ENCODE measurements at places on chromosomes 2 and 18.

GRCh38 chr18:26386441-26386840, 160.2 kb downstream of the TAF4B start:
- no peak for DNase-seq

- DNase-seq = no peak
Observed at GRCh38 chr18:2919600-2919999, 72.8 kb downstream of the EMILIN2 start.

DNA sequence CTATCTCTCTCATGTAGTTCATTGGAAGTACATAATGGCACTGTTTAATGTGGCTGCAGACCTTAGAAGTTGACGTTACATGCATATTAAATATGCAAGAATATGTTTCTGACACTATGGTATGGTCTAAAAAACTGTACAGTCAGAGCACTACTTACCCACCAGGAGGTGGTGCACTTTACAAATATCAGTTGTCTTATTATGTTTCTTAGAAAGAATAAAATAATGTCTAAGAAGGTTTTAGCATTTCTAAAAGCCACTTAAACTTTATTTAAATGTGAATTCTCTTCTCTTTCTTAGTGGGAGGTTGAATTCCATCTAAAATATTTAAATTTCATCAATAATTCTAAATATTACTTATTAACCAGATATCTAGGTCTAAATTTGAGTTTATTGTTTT, 4.3 kb downstream of the TMEFF2 start:
- no peak for DNase-seq

DNA sequence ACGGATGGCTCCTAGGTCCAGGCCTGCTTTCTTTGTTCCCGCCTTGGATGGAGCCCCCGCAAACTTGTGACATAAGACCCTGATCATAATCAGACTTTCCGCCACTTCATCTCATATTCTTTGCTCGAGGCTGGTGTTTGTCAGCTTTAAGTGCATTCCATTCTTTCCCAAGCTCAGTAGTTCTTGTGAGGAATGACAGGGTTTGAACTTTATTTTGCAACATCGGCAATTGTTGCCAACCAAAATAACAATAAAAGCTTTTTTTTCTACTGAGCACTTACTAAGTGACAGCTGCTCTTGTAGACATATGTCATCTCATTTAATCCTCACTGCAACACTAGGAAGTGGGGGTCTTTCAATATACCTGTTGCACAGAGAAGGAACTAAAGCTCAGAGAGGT, 178.8 kb upstream of the ST6GAL2 start:
- no peak for DNase-seq

GRCh38 chr2:96407919-96408550, 72.5 kb downstream of the NCAPH start:
- DNase-seq = no peak

DNA sequence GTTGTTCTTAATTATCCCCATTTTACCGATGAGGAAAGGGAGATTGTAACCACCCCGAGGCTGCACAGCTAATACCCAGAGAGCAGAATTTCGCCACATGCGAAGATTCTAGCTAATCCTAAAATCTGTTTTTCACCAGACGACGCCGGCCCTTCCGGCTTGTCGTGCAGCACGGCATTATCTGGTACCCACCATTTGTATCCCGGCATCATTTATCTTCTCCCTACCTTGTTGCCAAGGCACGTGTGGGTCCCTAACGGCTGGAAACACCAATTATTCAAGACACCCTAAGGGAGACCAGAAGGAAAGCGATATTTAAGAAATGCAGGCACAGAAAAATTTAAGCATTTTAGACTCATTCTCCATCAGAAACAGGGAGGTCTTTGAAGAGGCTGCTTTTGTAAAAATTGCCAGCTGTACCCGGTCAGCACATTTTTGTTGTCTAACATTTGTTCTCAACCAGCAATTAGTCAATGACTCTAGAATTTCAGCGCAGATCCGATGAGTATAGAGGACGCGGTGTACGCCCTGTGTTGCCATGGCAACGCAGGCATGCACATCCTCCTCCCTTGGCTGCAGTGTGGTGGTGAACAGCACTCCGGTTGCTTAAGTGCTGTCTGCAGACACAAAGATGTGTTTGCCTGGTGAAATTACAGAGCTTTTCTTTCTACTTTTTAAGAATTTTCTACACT, 111.6 kb downstream of the AGAP1 start:
- DNase-seq = no peak

DNA sequence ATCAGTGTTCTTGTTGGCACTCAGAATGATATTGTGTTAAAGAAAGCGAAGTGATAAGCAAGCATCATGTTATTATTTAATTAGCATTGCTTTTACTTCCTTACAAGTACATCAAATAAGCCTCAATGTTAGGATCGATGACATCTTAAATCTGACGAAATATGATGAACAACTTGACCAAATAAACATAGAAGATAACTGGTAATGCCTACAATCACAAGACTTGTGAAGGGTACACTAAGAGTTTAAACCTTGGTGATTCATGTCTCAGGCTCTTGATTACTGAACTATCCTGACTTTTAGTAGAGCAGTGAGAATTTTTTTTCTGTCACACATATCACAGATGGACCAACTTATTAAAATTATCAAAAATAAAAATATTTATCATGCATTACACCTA, 500.8 kb upstream of the ZEB2 start:
- DNase-seq = no peak

GRCh38 chr2:2234398-2235195, 96.5 kb downstream of the MYT1L start:
- no peak for DNase-seq

- no peak for DNase-seq
Observed at GRCh38 chr2:98571796-98572195, 36.5 kb downstream of the COA5 start.

DNA sequence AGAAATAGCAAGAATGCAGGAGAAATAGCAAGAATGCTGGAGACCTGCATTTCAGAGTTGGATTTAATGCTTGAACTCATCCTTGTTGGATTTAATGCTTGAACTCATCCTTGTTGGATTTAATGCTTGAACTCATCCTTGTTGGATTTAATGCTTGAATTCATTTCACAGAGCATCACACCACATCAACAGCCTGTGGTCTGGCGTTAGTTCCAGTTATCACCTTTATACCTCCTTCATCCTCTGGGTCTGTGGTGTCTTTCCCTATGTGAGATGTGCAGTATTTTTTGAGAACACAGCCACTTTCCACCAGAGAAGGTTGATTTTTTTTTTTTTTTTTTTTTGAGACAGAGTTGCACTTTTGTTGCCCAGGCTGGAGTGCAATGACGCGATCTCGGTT, 546.4 kb upstream of the SOX11 start:
- DNase-seq = no peak

DNA sequence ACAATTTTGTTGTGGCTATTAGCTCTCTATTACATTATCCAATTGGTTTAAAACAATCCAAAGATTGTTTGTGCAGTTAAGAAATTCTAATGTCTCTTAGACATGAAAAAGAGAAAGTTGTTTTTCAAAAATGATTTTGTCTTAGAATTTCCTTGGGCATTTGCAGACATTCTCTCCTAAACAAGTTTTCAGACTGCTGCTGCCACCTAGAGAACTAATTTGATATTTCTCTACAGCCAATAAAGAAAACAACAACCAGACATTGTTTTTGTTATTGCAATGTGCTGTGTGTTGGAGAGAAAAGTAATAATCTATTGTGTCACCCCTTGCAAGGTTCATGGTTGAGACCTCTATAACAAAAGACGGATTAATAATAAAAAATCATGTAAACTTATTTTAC, 119.0 kb upstream of the SYT4 start:
- DNase-seq = no peak

- DNase-seq = no peak
Observed at GRCh38 chr2:238566001-238566645, 139.4 kb downstream of the ASB1 start.

DNA sequence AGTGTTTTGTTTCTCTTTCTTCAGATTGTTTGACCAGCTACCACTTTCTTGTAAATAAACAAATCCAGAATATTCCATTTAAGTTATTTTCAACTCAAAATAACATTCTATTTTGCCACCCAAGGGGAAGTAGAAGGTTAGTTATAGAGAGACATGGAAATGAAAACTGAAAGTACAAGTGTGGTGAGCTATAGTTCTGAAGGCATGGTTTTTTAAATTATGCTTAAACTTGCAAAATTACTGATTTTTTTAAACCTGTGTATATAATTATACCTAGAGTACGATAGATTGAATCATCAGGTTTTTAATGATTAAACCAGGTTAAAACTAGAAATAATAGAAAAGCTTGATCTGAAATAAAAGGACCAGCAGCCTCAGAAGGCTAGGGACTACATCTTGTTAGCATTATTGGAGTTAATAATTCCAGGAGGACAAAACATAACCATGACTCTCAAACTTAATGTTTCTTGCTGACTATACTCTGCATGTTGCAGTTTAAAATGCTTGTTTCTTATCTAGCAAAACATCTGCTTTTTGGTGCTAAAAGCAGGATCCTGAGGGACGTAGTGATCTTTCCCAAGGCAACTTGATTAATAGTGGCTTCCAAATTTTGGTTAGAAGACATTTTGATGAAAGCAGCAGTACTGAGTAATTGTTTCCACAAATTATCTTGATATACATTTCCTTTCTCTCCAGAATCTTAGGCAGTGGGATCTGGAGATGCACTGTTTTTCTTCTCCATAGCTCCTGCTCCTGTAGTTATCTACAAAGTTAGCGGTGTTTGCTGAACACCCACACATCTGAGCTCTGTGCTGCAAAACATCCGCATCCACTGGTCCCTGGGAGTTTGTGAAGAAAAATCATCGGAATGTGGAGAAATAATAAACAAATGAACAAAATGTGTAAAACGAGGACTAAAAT, 327.2 kb upstream of the PKDCC start:
- DNase-seq = no peak

- DNase-seq = no peak
Observed at GRCh38 chr2:138838851-138839620, 58.8 kb upstream of the NXPH2 start.

- DNase-seq = no peak
Observed at GRCh38 chr2:241812730-241813643, 4.0 kb downstream of the NEU4 start.

- DNase-seq = no peak
Observed at GRCh38 chr18:64707052-64707451, 558.2 kb upstream of the LINC00305 start.

DNA sequence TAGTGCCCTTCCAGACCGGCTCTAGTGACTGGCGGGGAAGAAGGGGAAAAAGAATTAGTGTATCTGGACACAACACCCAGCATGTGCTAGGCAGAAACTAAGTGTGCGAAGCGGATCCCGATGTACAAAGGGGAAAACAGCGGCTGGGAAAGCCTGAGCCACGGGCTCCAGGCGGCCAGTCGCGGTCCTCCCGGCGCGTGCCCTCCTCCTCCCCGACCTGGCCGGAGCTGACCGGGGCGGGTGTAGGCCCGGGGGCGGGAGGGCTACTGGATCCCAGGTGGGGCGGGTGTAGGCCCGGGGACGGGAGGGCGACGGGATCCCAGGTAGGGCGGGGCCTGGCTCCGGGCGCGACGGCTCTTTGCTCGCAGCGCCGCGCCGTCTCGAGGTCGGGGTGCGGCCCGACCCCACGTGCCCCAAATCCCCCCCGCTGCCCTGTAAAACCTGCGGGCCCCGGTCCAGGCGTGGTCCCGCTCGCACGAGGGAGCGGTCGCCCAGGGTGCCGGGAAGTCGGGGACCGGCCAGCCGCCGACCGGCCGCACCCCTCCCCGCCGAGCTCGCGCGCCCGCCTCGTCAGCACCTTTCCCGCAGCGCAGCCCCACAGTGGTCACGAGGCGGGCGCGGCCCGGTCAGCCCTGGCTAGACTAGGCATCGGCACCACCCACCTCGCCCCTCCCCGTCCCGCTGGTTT, 48.8 kb downstream of the C2orf42 start:
- DNase-seq = no peak

DNA sequence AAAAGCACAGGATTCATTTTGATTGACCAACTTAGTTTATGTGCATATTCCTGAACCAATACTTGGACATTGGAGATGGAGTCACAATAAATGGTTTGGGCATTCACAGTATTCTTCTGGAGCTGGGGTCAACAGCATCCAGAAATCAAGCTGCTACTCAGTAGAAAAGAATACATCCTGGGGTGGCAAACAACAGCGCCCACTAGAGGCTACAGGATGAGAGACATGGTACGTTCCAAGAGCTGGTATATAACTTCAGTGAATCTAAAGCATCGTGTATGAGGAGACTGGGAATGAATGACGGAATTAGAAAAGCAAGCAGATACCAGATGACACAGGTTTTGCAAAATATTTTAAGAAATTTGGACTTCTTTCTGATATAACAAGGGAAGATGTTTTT, 142.9 kb upstream of the FIGN start:
- DNase-seq = no peak

GRCh38 chr2:95076705-95077529, 44.7 kb downstream of the MRPS5 start:
- peak; percentile 79 for DNase-seq

DNA sequence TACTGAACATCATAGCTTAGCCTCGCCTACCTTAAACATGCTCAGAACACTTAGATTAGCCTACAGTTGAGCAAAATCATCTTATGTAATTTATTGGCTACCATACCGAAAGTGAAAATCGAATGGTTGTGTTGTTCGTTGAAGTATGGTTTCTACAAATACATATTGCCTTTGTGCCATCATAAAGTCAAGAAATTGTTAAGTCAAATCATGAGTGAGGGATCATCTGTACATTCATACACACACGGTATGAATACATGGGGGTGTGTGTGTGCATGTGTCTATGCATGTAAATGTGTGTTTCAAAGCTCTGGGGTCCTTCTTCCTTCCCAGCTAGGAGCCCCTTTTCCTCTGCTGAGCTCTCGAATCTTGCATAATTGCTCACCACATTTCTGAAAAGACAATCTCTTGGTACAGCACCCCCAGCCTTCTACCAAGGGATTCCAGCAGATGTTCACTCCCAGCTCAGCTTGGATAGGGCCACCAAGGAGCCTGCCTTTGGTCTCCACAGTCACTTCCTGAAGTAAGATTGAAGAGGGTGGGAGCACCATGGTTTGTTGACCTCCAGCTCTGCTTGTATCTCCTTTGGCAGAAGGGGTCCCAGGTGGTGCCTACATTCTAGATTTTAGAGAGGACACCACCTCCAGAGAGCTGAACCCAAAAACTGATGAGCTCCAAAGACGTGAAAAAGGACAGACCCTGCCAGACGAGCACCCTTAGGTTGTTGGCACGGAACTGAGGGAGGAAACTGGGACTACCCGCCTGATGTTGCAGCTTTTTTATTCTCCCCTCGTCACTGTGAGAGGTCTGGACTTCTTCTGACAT, 33.2 kb upstream of the CYP1B1 start:
- no peak for DNase-seq

GRCh38 chr2:1972422-1972821, 228.1 kb upstream of the PXDN start:
- no peak for DNase-seq

DNA sequence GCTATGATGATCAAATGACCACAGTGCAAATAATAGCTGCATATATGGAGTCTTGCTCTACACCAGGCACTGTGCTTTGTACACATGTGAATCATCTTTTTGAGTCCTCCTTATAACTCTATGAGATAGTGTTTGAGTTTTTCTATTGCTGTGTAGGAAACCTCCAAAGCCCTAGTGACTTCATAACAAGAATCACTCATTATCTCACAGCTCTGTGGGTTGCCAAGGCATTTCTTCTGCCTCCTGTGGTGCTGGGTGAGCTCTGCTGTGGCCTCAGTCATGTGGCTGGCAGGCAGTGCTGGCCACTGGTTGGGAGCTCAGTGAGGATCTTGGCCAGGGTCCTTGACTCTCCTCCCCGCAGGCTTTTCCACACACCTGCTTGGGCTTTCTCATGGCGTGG, 153.4 kb downstream of the CAPN13 start:
- no peak for DNase-seq

- no peak for DNase-seq
Observed at GRCh38 chr2:204250692-204251091, 294.6 kb upstream of the PARD3B start.

GRCh38 chr18:49499046-49499637, 12.1 kb upstream of the C18orf32 start:
- DNase-seq = no peak

Measured in activated T-cell treated with anti-CD3 and anti-CD28 coated beads for 24 hours (primary cell).